ENCODE measurements at places on chromosomes 1 and 21.

DNA sequence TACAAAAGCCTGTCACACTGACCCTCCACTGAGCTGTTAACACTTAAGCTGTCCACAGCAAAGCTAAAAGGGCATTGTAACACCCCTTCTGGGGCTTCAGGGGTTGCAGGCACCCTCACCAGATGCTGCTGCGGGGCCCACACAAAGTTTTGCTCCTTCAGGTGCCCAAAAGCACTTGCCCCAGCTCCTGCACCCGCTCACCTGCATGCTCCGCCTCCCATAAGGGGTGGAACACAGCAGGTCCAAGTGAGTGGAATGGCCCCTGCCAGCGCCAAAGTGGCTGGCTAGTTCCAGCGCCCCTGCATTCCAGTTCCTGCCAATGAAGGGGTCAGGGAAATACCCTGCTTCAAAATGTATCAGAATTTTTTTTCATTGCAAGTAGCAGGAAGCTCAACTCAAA, 7.3 kb upstream of the RBP7 start:
- no peak for DNase-seq

DNA sequence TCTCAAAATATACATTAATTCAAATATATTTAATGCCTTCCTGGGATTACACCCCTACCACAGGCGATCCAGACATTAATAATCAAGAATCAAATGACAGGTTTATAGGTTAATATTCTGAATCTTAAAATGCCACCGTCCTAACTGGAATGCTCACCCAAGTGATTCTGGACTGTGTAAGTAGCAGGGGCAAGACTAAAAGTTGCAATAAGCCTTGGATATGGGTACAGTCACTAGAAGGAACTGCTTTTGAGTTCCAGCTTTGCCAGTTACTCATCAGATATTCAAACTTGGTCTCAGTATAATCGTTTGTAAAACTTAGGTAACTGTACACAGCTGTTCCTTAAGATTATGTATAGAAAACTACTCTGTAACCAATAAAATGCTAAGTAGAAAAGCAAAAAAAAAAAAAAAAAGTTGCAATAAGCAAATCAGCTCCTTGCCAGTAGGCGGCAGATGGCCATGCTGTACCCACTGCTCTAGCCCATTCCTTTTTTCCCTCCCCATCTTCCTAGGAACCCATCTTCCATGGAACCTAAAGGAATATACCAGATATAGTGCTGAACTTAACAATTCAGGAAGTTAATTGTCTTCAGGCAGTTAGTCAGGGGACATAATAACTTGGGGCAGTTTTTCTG, 10.5 kb downstream of the RO60 start:
- DNase-seq, result no peak

GRCh38 chr1:245671349-245671748, 516.6 kb downstream of the KIF26B start:
- DNase-seq, result no peak

- no peak for DNase-seq
These were observed 160.8 kb upstream of the SGIP1 start for GRCh38 chr1:66373157-66373591.

DNA sequence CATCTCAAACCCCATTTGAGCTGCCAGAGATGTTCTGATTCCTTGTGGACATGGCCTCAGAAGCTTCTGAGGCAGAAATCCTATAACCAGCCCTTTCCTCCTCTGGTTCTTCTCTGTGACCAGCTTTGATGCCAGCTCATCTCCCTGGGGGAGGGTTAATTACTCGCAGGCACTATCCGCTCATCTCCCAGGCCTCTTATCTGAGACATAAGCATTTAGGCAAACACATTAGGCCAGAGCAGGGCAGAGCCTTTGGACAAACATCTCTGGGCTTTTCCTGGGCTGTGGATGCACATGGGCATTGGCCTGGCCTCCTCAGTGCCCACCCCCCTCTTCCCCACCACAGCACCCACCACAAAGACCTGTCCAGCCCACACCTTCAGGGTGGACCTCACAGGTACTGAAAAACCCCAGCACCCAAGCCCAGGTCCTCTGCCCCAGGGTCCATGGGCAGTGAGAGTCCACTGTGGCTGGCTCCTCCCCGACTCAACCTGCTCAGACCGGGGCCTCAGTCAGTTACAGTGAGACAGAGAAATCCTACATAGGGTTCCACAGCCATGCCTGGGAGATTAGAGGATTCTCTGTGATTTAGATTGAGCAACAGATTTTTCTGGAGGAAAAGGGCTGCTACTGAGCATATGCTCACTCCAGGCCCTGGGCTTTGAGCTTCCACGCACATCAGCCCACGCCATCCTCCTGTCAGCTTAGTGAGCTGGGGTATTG, 26.9 kb downstream of the IGSF21 start:
- no peak for DNase-seq

DNA sequence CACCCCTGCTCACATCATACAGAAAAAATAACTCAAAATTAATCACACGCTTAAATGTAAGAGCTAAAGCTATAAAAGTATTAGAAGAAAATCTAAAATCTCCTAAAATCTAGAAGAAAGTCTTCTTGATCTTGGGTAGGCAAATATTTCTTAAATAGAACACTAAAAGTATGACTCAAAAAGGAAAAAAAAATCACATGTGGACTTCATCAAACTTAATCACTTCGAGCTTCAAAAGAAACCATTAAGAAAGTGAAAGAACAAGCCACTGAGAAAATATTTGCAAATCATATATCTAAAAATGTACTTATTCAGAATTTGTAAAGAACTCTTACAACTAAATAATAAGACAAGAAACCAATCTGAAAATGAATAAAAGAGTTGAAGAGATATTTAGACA, 32.7 kb downstream of the LRRC52 start:
- DNase-seq, result no peak

- no peak for DNase-seq
These were observed 1216.1 kb upstream of the NCAM2 start for GRCh38 chr21:19781881-19782652.

GRCh38 chr1:204828352-204828850, 42.3 kb upstream of the NFASC start:
- no peak for DNase-seq

DNA sequence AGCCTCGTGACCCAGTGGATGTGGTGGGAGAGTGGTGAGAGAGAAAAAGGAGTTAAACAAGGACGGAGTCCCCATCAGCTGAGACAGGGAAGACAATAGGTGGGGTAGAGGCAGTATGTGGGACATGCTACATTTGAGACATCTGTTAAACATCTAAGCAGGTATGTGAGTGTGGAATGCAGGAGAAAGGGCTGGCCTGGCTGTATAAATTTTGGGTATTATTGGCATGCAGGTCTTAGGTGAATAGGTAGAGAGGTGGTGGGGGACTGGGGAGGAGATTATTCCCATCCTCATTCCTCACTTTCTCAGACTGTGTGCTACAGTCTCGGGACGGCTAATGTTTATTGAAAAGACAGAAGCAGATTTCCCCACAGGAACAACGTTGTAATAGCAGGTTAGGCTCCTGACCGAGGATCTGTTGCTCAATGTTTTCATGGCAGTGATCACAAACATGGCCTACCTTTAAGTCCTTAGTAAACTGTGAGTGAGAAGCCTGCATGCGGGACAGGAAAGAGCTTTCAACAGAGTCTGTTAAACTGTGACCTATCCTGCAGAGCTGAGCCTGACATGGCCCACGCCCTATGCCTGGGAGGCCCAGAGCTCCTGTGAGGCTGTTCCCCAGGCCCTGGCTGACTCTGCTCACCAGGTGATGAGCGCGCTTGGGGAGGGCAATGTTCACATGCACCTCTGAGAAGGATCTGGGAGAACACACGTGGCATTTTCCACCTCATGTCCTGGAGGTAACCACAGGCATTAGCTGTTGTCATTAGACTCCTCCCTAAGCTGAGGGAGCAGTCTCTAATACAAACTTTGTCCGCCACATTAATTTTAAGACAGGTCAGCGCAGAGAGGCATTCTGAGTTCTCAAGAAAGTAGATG, 16.5 kb downstream of the VSIG8 start:
- no peak for DNase-seq

DNA sequence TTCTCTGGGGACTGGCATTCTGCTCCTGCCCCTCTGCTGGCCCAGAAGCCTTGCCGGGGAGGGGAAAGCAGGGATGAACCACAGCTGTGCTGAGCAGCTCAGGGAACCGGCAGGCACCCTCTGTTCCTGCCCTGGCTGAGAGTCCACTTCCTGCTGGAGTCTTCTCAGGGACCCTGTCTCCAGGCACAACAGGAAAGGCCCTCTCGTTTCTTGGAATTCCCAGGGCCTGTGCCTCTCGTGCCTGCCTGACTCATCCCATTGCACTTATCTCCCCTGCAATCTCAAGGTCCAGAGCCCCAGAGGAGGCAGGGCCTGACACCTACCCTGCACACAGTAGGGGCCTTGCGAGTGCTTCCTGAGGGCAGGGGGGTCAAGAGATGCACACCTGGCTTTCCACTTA, 1.1 kb upstream of the EDN2 start:
- no peak for DNase-seq

DNA sequence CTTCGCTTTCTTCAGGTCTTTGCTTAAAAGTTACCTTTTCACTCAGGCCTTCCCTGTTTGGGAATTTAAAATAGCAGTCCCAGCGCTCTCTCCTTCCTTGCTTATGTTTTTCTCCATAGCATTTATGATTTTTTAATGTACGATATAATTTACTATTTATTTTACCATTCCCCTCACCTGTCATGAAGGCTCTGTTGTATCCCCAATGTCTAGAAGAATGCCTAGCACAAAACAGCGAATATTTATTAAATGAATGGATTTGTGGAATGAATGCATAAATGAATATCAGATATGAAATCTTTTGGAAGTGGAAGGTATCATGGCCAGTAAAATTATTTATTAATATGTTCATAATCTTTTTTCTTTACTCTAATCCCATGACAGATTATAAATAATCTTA, 402 bp upstream of the OSBPL9 start:
- DNase-seq, result no peak

- DNase-seq, result no peak
These were observed 51.4 kb downstream of the LEPR start for GRCh38 chr1:65471861-65472332.

DNA sequence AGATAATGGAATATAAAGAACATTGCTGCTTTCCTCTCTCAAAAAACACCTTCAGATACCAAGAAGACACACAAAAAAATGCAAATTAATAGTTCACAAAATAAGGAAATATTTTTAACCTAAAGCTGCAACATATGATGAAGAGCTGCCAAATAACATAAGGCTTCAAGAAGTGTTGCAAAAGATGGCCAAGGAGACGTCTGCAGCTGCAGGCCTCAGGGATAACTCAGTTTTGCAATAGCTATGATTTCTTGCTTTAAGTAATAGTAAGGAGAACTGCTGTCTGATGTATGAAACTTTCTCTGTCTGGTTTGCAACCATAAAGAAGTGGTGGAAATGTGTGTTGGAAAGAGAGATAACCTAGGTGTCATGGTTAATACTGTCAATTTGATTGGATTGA, 1237.5 kb downstream of the MRPL39 start:
- no peak for DNase-seq

- no peak for DNase-seq
These were observed 28.3 kb upstream of the FBXO28 start for GRCh38 chr1:224085421-224086108.

DNA sequence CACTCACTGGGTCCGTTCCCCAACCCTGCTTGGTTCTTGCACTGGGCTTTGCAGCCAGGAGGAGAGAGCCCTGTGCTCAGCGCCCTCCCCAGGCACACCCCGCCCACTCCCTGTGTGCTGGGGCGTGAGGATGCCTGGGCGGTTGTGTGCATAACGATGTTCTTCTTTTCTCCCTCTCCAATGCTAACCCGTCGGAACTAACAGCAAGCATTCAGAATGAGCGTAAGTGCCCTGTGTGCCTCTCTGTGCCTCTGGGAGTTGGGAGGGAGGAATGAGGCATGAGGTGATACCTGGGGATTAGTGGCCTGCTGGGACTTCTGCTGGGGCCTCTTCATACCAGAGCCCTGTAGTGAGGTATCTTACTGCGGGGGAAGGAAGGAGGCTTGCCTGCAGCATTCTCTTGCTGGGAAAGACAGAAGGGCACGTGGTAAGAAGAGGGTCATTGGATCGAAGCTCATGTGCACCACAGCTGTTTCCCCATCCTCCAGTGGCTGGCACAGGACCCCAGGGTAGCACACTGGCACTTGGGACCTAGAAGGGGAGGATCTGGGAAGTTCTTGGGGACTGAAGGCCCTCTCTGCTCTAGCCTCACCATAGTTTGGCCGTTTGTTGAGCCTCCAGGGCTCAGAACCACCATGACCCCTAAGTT, 79.8 kb downstream of the NFASC start:
- no peak for DNase-seq

GRCh38 chr1:247210062-247210375, 38.2 kb upstream of the ZNF124 start:
- DNase-seq, result no peak

GRCh38 chr1:88562991-88563390, 121.1 kb upstream of the PKN2 start:
- DNase-seq, result no peak

DNA sequence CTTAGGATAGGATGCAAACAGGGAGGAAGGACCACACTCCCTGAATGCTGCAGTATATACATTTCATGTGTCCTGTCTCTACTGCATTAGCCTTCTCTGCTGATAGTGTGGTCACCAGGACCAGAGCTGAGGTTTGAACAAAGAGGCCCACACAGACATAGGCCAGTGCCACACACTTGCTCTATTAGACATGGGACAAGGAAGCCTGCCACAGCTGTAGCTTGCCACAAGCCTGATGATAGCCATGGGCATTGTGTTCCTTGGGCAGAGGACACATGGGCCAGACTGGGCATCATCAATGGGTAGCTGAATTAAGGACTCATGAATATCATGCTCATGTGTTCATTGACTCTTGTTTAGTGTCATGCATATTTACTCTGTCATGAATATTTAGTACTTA, 10.4 kb downstream of the CAMSAP2 start:
- DNase-seq, result no peak

- DNase-seq, result no peak
These were observed 5.1 kb upstream of the FYB2 start for GRCh38 chr1:56824271-56824670.

DNA sequence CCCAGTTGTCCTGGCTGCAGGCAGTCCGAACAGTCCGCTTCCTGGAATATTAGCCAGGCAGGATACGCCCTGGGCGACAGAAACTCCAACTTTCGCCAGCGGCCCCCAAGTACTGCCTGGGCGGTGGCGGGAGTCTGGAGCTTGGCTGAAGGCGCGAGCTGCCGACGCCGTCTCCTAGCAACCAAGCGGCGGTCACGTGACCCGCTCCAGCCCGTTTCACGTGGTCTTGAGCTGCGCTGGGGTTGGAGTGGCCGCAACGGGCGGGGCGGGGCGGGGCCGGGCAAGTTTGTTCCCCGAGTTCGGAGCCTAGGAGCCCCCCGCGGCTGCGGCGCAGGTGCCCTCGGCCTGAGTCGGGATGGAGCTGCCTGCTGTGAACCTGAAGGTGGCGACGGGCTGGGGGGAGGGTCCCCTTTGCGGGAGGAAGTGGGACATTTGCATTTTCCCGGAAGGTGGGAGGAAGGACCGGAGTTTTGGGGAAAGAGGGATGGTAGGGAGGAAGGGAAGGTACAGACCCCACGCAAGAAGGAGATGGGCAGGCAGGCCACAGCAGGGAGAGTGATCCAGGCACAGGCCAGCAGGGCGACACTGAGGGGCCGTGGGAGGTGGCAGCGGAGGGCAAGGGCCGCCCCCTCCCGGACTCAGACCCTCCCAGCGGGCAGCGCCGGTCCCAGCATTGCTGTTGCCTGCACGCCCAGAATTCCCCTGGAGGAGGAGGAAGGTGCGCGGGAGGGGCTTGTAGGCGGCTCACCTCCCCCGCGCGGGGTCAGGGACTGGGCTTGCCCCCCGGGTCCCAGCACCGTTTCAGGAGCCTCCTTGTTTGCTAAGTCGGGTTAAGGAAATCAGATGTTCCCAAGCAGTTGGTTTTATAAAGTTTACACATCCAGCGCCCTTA, at the start of gene AGTRAP:
Gene AGTRAP (plus strand): TSS at position 283 of the 892 bp plus-strand sequence. CDS start 73 bp downstream, at position 356.
- no peak for DNase-seq

GRCh38 chr1:174964261-174964971, 35.3 kb upstream of the CACYBP start:
- DNase-seq, result no peak

- no peak for DNase-seq
These were observed 332.2 kb upstream of the USP24 start for GRCh38 chr1:55547405-55547804.
